NCI-H187 treated with DMSO at 0.1 percent for 48 hours (cell line): ENCODE measurements at places on chromosomes 6 and 20.

DNA sequence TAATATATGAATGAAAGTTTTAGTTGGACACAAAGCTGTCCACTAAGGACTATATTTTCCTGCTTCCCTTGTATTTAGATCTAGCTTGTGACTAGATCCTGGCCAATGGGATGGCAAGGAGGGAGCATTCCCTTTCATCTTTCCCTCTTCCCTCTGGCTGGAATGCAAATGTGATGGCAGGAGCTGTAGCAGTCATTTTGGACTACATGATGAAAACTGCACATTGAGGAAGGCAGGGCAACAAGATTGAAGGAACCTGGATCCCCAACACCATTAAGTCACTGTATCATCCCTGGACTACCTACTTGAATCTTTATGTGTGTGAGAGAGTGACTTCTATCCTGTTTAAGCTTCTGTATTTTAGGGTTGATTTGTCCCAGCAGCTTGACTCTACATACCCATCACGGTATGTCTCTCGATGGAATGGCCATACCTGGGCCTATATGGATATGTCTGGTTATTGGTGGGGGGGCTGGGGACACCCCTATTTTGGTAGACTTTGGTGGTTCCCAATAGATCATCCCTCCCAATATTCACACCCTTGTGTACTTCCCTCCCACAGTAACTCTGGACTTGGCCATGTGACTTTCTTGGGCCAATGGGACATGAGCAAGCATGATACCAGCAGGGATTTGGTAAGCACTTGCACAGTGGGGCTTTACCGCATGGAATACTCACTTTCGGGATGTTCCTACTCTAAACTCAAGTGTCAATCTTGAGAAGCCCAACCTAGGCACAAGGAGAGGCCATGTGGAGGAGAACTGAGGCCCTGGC lies 128.5 kb downstream of the VEGFA start:
- no peak for DNase-seq

- no peak for DNase-seq
Measured at GRCh38 chr6:25303254-25303653, 24.1 kb downstream of the CARMIL1 start.

GRCh38 chr20:63628246-63628975 lies 1.5 kb upstream of the GMEB2 start:
- DNase-seq = peak; percentile 13

- no peak for DNase-seq
Measured at GRCh38 chr6:32047855-32048766, 9.9 kb downstream of the CYP21A2 start.

DNA sequence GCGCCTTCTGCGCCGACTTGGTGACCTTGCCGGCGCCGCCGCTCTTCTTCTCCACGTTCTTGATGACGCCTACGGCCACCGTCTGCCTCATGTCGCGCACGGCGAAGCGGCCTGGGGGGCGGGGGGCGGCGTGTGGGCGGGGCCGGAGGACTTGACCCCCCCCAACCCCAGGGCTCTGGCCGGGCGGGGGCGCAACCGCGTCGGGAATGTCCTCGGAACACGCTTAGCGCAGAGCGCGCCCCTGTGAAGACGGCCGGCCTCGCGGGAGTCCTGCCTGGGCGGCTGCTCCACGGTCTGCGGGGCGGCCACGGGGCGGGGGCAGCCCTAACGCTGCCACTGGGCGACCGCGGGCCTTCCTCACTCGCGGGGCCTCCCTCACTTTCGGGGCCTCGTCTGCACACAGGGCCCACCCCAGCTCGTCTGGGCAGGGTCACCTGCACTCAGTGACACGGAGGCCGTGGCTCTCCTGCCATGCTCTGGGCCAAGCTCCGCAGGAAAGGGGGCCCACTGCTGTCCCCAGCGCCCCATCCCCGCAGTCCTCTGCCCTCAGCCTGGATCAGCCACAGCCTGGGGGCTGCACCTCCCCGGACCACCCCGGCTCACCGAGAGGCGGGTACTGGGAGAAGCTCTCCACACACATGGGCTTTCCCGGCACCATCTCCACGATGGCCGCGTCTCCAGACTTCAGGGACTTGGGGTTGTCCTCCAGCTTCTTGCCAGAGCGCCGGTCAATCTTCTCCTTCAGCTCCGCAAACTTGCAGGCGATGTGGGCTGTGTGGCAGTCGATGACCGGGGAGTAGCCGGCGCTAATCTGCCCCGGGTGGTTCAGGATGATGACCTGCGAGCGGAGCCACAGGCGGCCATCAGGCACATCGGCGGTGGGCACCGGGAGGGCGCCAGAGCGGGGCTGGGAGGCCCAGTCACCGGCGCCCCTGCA lies 10.3 kb downstream of the EEF1A2 start:
- no peak for DNase-seq

GRCh38 chr20:43925215-43925614 lies 10.6 kb downstream of the TOX2 start:
- no peak for DNase-seq

DNA sequence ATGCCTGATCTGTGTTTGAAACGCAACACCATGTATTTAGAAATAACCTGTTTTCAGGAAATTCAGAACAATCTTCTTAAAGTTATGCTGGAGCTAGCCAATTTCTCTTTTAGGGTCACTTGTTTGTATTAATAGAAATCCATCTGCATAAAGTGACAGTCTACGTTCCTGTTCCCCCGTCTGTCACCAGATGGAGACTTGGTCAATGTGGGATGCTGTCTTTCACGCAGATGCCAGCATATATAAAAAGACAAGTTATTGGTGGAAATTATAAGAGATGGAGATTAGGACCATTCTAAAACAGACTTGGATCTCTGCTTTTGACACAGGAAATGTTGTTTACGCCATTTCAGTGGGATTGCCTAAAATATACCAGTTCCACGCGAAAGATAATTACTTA lies 162.5 kb upstream of the STMND1 start:
- DNase-seq = no peak
